ENCODE measurements at places on chromosomes 7 and 10.

GRCh38 chr10:14023673-14024328 is 306.9 kb downstream of the FRMD4A start:
- peak; percentile 14 for DNase-seq

- no peak for DNase-seq
Measured at GRCh38 chr7:16652888-16653287, 6.9 kb downstream of the BZW2 start.

DNA sequence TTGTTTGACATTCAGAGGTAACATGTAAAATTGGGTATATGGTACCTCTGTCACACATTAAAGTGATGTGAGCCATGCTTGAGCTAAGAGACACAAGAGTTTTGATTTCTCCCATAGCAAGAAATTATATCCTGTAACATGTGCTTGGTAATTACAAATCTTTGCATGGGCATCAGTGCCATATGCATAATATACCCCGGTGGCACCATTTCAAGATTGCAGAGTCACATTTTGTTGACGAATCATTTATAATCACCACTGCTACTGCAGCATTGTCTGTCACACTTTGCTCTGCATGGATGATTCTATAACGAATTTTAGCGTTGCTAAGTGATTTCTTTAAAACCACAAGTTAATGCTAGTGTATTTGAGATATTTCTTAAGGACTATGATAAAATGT is 443.7 kb upstream of the LRRN3 start:
- no peak for DNase-seq

- DNase-seq, result no peak
Measured at GRCh38 chr10:34866848-34867247, 51.8 kb upstream of the PARD3 start.

- DNase-seq, result peak; percentile 92
Measured at GRCh38 chr10:7696545-7696944, 6.6 kb upstream of the ITIH2 start.

DNA sequence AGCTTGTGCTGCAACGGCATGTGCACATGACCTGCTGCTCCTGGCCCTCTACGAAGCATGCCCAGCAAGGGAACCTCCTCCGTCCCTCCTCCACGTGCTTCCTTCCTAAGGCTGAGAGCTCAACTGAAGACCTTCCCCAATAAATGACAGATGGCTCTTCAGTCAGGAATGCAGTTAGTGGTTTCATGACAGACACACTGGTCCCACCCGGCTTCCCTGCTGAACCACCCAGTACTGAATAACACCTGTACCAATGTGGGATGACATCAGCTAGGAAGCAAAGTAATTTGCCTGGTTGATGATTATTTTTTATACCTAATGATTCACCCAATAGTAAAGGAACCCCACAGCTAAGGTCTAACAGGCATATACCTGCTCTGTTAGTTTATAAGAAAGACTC is 69.1 kb downstream of the SCRN1 start:
- no peak for DNase-seq

DNA sequence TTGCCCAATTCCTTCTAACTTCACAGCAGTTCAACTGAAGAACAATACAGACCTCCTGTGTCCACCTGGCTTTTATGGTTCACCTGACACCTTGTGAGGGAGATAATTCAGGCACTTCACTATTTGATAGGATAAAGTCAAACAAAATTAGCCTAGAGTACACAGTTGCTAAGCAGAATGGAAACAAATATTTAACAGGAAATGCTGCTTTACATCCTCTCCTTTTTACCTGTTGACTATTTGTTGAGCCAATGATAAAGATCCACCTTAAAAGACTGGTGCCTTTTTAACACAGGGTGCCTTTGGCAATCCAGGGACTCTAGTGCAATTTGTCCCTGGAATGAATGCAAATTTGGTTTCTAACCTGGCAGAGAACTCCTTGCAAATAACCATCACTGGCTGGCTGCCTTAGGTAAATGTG is 39.8 kb downstream of the ITPRID1 start:
- peak; percentile 17 for DNase-seq

GRCh38 chr7:38550836-38551235 is 80.3 kb downstream of the AMPH start:
- no peak for DNase-seq

- DNase-seq, result no peak
Measured at GRCh38 chr7:139182363-139182762, 48.7 kb upstream of the UBN2 start.

GRCh38 chr7:51161937-51162336 is 154.7 kb downstream of the COBL start:
- DNase-seq, result no peak

GRCh38 chr7:129824291-129825208 is 128.2 kb downstream of the UBE2H start:
- DNase-seq, result peak; percentile 65

- DNase-seq, result peak; percentile 82
Measured at GRCh38 chr7:35801392-35802101, 690 bp downstream of the SEPTIN7 start.

DNA sequence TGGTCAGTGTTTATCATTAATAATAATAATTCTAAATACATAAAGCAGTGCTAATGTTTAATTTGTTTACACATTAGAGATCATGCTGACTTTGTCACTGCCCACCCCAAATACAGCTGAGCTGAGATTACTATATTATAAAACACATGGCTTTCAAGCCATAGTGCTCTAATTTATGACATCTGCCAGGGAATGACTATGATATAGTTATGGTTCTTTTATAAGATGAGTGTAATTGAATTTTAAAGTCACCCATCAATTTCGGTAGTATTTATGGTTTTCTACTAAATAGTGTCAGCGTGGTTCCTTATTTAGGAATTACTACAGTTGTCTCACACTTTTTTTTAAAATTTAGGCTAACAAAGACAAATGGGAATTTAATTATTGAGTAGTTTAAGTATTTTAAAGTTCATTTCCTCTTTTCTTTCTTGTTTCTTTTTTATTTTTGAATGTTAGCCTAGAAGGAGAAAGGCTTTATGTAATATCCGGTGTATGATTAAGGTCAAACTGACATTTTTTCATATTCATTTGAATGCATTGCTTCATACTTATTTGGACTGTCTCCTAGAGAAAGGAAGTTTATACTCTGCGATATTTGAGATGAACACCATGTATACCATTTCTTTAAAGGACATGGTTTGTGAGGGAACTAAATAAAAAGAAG is 3.9 kb downstream of the CDK14 start:
- DNase-seq, result no peak

DNA sequence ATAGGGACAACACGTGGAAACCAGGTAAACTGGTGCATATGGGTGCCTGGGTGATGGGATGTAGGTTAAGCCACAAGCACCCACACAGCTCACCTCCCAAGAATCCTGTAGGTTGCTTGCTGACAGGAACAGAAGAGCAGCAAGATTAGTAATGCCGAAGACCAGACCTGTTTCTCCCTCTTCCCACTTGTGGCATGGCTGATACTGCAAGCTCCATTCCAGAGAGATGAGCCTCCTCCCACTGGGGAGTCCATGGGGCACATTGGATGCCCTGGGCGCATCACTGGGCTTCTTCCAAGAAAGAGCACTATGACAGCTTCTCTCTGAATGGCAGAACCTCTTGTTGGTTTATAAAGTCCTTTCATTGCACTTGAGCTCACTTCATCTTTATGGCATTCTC is 44.4 kb upstream of the LOXL4 start:
- no peak for DNase-seq

Data from astrocyte of the hippocampus (primary cell).